Neural progenitor cell (in vitro differentiated cells): ENCODE measurements at places on chromosomes 1 and 21. TPM values are rescaled to one million over a fixed set of nuclear protein-coding genes. Genes with fewer than 3 reads are reported as not detected.
A peak's percentile ranks its signal among the peaks of the same experiment; 100 is the strongest.

Gene GPR25
- total RNA-seq = not detected in 2 replicates

DNA sequence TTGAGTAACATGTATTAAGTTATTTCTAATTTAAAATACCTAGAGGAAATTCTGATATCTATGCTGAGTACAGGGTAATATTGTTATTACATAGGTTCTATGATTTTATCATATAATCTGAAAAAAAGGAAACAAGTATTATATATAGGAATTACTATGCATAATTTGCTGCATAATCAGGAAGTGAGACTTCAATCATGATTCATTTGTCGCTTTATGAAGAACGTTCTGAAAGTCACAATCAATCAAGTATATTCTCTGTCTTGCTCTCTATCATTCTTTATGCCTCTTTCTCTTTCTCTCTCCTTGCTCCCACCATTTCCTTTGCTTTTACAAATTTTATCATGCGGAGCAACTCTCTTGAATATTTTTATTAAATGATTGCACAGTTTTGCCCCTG, 1130.3 kb downstream of the PLA2G4A start:
- no peaks in the 10 kb centered on the region for H3K27me3 ChIP-seq
- no peak for DNase-seq
- H3K36me3 ChIP-seq = no peaks in the 10 kb centered on the region
- H3K27ac ChIP-seq = no peak overlapping the region
- no peak overlapping the region for H3K4me3 ChIP-seq

Gene ELF3
- total RNA-seq = 2.7 and 6.9 TPM in 2 replicates

- H3K27me3 ChIP-seq = no peaks in the 10 kb centered on the region
- no peak overlapping the region for H3K27ac ChIP-seq
- H3K36me3 ChIP-seq = no peaks in the 10 kb centered on the region
- H3K4me1 ChIP-seq = no peaks in the 10 kb centered on the region
- H3K4me3 ChIP-seq = no peak overlapping the region
Observed at GRCh38 chr1:183487674-183488442, 15.6 kb downstream of the SMG7 start.

Gene CLEC20A
- not detected in 2 replicates for total RNA-seq

DNA sequence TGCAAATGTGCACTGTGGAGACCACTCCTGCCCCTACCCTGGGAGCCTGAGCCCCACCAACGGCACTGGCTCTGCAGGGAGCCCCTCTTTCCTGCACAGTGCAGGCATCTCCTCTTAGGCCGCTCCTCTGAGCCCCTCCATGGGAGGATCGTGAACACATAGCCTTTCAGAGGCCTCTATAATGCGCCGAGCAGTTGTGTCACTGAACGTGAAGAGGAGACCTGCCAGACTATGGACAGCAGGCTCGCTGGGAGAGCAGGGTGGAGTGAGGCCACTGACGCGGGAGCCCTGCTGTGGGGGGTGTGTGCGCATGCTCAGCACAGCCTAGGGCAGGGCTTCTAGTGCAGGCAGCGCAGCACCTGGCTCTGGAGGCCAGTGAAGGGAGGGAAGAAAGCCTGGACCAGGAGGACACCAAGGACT, 151.3 kb upstream of the COL6A1 start:
- H3K27me3 ChIP-seq = no peaks in the 10 kb centered on the region
- no peak overlapping the region for H3K27ac ChIP-seq
- DNase-seq = no peak
- H3K36me3 ChIP-seq = no peaks in the 10 kb centered on the region
- H3K4me1 ChIP-seq = no peaks in the 10 kb centered on the region
- H3K4me3 ChIP-seq = no peak overlapping the region

Gene KCNQ4
- 0.87 TPM in 1 of 2 replicates, not detected in the other for total RNA-seq

DNA sequence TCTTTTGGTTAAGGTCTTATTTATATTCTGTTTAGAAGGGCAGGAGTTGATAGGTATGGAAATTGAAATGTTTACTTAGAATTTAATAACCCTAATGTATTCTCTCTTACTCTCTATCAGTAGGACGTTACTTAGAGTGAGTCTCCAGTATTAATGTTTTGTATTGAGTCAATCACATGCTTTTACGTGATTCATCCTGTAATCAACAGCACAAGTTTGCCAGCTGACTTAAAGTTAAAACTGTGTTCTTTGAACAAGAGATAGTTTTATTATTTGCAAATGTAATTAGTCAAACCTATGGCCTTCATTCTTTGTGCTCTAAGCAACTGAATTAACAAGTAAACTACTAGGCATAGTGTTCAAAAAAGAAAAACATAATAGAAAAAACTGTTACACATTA, 57.3 kb downstream of the PKN2 start:
- peaks cover 11% of the 10 kb centered on the region for H3K4me1 ChIP-seq
- no peaks in the 10 kb centered on the region for H3K27me3 ChIP-seq
- no peak overlapping the region for H3K4me3 ChIP-seq
- DNase-seq = no peak
- H3K36me3 ChIP-seq = peaks cover 18% of the 10 kb centered on the region

- DNase-seq = no peak
- H3K36me3 ChIP-seq = no peaks in the 10 kb centered on the region
- H3K4me3 ChIP-seq = no peak overlapping the region
- H3K27ac ChIP-seq = no peak overlapping the region
- no peaks in the 10 kb centered on the region for H3K27me3 ChIP-seq
Observed at GRCh38 chr1:207317561-207317960, 3.9 kb upstream of the CD55 start.

DNA sequence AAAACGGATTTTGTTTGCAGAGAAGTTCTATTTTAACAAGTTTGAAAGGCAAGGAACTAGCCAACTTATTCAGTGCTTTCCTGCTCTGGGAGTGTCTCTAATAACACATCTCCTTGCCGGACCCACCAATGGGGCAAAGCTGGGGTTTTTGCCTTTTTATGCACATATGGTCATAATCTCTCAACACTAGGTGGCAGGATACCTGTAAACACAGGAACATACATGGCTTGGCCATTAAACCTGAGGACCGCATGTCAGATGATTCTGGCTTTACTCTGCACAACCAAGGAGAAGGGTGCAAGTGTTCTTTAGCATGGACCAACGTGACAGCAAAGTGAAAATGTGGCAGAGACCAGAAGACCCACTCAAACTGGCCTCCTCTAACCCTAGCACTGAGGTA, 4.9 kb downstream of the TMEM9 start:
- DNase-seq = peak; percentile 47
- H3K27me3 ChIP-seq = no peaks in the 10 kb centered on the region
- peaks cover 9% of the 10 kb centered on the region for H3K4me1 ChIP-seq
- peaks cover 3% of the 10 kb centered on the region for H3K36me3 ChIP-seq
- no peak overlapping the region for H3K27ac ChIP-seq

GRCh38 chr1:225674381-225674780, 21.5 kb upstream of the ENAH start:
- H3K4me1 ChIP-seq = peaks cover 13% of the 10 kb centered on the region
- H3K27ac ChIP-seq = no peak overlapping the region
- H3K27me3 ChIP-seq = peaks cover 31% of the 10 kb centered on the region
- no peaks in the 10 kb centered on the region for H3K36me3 ChIP-seq
- H3K4me3 ChIP-seq = no peak overlapping the region

Gene RRAGC
- total RNA-seq = 6.5 and 11.4 TPM in 2 replicates

Gene FCMR
- not detected in 2 replicates for total RNA-seq

DNA sequence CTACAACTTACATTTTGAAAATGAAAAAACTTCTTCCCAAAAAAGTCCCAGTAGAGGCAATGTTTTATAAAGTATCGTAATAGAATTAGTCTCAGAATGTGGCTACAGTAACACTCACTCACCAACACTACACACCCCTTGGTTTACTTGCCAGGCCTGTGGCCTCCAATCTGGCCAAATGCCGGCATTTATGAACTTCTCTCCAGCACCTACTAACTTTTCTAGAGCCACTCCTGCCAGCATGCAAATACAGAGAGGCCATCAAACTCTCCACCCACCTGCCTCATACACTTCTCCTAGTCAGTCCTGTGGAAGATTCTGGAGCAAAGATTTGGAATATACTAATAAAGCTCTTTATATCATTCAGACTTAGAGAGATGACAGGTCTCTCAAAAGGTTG, 32.3 kb downstream of the STPG1 start:
- H3K4me3 ChIP-seq = no peak overlapping the region
- H3K27me3 ChIP-seq = no peaks in the 10 kb centered on the region
- DNase-seq = no peak
- H3K36me3 ChIP-seq = no peaks in the 10 kb centered on the region
- peaks cover 14% of the 10 kb centered on the region for H3K4me1 ChIP-seq

GRCh38 chr1:188240772-188241406, 1412.1 kb downstream of the PLA2G4A start:
- DNase-seq = no peak
- H3K27me3 ChIP-seq = no peaks in the 10 kb centered on the region
- no peaks in the 10 kb centered on the region for H3K4me1 ChIP-seq
- no peak overlapping the region for H3K27ac ChIP-seq
- H3K4me3 ChIP-seq = no peak overlapping the region

GRCh38 chr1:150516616-150517015, 1.1 kb downstream of the FALEC start:
- no peak for DNase-seq
- H3K27me3 ChIP-seq = no peaks in the 10 kb centered on the region
- no peak overlapping the region for H3K27ac ChIP-seq
- H3K4me1 ChIP-seq = peaks cover 13% of the 10 kb centered on the region

GRCh38 chr1:151474745-151475144, 15.5 kb upstream of the POGZ start:
- no peak overlapping the region for H3K27ac ChIP-seq
- no peaks in the 10 kb centered on the region for H3K36me3 ChIP-seq
- peaks cover 9% of the 10 kb centered on the region for H3K27me3 ChIP-seq
- no peak overlapping the region for H3K4me3 ChIP-seq

GRCh38 chr1:90400131-90400530, 317.0 kb downstream of the BARHL2 start:
- H3K4me3 ChIP-seq = no peak overlapping the region
- no peaks in the 10 kb centered on the region for H3K36me3 ChIP-seq
- no peak for DNase-seq
- no peak overlapping the region for H3K27ac ChIP-seq
- peaks cover 6% of the 10 kb centered on the region for H3K4me1 ChIP-seq
- H3K27me3 ChIP-seq = no peaks in the 10 kb centered on the region

- no peak overlapping the region for H3K27ac ChIP-seq
- no peaks in the 10 kb centered on the region for H3K27me3 ChIP-seq
- H3K4me1 ChIP-seq = no peaks in the 10 kb centered on the region
- H3K36me3 ChIP-seq = no peaks in the 10 kb centered on the region
- DNase-seq = peak; percentile 83
Observed at GRCh38 chr1:91282695-91283420, 121.8 kb downstream of the HFM1 start.

Gene SERTAD4
- total RNA-seq = 2.5 and 2.8 TPM in 2 replicates

Gene DOP1B
- total RNA-seq = 9.9 and 10.7 TPM in 2 replicates

Gene TSTD1
- total RNA-seq = 29.9 and 59.9 TPM in 2 replicates

- H3K27me3 ChIP-seq = peaks cover under 1% of the 10 kb centered on the region
- H3K4me1 ChIP-seq = peaks cover 19% of the 10 kb centered on the region
- no peak overlapping the region for H3K4me3 ChIP-seq
- no peaks in the 10 kb centered on the region for H3K36me3 ChIP-seq
- DNase-seq = no peak
- no peak overlapping the region for H3K27ac ChIP-seq
Observed at GRCh38 chr1:62333441-62333840, 14.2 kb upstream of the KANK4 start.
